ENCODE measurements at places on chromosomes 6 and 20.

DNA sequence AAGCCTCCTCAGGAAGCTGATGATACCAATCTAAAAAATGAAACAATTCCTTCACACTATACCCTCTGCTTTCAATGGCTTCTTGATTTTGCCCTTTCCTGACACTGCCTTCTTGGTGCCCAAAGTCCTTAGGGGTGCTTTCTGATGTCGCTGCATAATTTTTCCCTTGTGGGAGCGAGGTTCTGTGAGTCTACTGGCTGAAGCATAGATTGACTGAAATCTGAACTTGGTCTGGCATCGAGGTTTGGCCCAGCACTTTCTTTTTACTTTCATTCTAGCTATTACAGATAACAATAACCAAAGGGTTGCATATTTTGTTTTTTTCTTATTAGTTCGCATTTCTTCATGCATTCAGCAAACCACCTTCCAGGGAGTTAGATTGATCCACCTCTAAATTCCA, 65.8 kb downstream of the E2F3 start:
- DNase-seq, result no peak

DNA sequence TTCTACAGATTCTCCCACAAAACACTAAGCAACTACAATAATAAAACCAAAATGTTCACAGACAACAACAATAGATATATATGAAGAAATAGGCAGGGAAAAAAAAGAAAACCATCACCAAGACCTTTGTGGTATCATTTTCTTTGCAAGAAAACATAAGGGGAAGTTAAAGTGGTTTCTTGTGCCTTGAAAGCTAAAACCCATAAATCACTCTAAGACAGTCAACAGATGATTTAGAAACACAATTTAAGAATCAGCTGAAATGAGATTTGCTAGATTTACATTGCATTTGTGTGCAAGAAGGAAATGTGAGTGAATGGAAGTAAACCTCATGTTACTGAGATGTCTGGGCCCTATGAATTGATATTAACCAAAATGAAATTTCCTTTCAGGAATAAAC, 1265.4 kb upstream of the GJE1 start:
- no peak for DNase-seq

- no peak for DNase-seq
Measured at GRCh38 chr20:58709013-58709702, 16.6 kb downstream of the NPEPL1 start.

GRCh38 chr6:29726571-29727194, 3.4 kb downstream of the HLA-F start:
- no peak for DNase-seq

DNA sequence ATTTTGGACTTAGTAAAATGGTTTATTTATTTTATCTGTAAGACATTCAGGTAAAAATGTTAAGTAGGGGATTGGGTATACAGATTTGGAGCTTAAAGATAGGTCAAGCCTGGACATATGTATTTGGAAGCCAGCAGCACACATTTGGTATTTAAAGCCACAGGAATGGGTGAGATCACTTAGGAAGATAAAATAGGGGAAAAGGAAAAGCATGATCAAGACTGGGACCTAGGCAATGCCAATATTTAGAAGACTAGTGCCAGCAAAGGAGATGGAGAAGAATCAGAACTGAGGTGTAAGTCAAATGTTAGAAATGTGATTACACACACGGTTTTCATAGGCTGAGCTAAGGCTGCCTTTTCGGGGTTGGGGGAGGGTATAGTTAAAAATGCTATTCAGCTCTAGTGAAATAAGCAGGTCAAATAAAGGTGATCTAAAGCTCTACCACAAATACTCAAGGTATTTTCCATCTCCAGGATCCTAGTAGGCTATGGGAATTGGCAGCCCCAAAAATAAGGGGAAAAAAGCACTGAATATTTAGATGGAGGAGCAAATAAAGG, 20.6 kb downstream of the SLC2A12 start:
- no peak for DNase-seq

DNA sequence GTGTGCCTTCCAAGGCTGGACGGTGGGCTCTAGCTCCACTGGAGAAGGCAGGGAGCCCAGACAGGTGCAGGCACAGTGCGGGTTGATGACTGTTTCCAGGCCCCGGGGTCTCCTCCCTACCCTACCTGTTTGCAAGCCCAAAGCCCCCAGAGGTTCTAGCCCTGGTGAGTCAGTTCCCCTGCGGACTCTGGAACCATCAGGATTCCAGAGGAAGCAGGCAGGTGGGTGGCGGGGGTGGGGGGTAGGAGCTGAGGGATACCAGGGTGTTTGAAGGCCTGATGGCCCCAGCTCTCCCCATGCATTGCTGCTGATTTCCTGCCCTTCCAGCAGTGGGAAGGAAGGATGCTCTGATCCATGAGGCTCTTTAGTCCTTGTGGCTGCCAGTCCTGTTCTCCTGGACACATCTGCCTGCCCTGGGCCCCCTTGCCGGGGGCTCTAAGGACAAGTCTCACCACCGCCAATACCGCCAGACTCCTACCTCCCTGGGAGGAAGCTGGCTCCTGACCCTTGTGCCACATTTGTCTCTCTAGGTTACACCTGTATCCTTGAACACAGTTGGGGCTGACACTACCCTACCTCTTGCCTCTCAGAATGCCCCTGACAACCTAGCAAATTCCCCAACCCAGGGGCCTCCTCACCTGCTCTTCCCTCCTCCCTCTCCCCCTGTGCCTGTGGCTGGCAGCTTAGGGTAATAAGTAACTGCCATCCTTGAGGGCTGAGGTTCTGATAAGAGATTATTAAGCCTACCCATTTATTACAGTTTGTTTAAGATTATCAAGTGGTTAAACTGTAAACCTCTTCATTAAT, 21.7 kb downstream of the KCNK5 start:
- DNase-seq, result no peak

GRCh38 chr20:34824026-34824425, 1.4 kb downstream of the NCOA6 start:
- DNase-seq, result no peak

GRCh38 chr6:39565956-39566355, 159.3 kb downstream of the KIF6 start:
- no peak for DNase-seq

DNA sequence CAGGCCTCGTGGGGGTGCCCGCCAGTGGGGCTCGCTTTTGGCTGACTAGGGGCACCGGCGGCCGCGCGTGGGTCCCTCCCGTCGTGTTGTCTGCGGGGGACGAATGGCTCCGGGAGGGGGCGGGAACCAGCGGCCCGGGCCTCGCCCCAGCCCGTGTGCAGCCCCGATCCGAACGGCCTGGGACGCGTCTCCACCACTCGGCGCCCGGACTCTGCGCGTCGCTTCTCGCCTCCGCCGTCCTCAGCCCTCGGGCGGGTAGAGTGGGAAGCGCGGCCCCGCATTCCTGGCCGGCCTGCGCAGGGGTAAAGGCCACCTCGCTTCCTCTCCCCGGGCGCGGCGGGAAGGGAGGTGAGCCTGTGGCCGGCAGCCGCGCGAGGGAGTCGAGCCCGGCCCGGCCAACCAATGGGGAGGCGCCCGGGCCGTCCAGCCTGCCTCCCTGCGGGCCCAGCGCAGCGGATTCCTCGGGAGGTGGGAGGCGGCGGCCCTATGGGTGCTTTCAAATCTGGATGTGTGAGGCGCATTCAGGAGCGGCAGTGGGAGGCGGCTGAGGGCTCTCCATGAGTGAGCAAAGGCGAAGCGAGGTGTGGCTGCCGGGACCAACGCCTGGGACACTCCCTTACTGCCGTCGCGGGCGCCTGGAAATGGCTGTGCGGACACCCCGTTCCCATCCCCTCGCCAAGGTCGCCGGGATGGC, 1.1 kb upstream of the ZBTB46 start:
- no peak for DNase-seq

GRCh38 chr6:63392092-63392724, 72.4 kb upstream of the LGSN start:
- DNase-seq, result no peak

GRCh38 chr6:34383656-34384320, 8.7 kb downstream of the NUDT3 start:
- DNase-seq, result no peak

- DNase-seq, result no peak
Measured at GRCh38 chr6:23591761-23592160, 534.3 kb upstream of the NRSN1 start.
